ENCODE measurements at places on chromosomes 2 and 18. TPM values are rescaled to one million over a fixed set of nuclear protein-coding genes. Genes with fewer than 3 reads are reported as not detected.

Gene CIDEA
- total RNA-seq, result 370 TPM

Gene PPP1R1C
- not detected for total RNA-seq

Gene UGT1A4
- not detected for total RNA-seq

Gene DGUOK
- 30.5 TPM for total RNA-seq

Gene KDSR
- total RNA-seq, result 46.3 TPM

Gene INHBB
- total RNA-seq, result 6.7 TPM

Data from omental fat pad (tissue), 4 donors.